ENCODE measurements at places on chromosomes 6 and 20.

DNA sequence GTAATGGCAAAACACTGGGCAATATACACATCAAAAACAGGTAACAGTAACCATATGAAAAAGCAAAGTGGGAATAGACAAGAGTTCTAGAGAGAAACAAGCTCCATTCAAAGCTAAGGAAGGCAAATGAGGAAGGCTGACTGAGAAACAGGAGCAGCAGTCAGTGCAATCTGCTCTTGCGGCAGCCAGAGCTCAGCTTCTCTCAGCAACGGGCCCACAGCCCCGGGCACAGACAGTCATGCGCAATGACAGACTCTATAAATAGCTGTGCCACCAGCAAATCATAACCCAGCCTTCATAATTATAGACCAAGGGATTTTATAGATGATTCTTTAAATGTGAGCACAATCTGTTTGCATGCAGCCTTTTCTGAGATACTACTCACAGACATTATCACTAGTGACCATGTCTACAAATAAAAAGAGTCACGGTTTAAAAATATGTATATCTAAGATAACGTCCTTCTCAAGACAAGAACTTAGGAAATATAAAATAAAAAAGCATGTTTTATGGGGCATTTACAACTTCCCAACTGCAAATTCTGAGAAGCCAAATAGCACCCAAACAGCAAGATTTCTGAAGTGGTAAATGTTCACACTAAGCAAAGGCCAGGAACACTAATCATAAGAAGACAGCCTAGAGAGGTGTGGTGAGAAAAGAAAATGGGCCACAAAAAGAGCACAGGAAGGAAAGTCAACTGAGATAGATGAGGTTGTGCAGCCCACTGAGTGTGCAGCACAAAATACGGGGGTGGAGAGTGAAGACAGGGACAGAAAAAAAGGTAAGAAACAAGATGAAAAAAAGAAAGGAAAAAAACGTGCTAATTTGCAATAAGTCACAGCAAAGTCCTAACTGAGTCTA is 39.9 kb upstream of the BEND6 start:
- no peak for DNase-seq

DNA sequence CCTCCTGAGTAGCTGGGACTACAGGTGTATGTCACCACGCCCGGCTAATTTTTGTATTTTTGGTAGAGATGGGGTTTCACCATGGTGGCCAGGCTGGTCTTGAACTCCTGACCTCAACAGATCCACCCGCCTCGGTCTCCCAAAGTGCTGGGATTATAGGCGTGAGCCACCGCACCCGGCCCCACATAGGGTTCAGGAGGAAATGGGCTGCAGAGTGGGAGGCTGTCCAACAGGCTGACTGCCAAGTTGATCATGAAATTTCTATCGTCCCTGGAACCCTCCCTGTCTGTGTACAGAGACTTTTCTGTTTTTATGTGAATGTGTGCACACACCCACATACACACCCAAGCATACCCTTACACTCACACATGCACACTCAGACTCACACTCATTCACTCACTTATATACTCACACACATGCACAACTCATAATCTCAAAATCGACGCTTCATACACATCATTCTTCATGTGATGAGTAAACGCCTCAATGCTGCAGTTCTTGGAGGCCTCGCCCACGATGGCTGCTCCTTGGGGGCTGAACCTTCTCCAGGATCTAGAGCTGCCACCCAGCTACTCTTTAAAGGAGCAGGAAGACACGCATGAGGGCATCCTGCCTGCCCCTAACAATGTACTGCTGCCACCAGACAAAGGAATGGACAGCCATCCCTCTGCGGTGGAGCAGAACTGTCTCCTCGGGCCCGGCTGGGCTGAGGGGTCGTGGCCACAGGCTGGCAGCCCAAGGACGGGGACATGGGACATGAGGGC is 35.6 kb downstream of the SUN5 start:
- no peak for DNase-seq

DNA sequence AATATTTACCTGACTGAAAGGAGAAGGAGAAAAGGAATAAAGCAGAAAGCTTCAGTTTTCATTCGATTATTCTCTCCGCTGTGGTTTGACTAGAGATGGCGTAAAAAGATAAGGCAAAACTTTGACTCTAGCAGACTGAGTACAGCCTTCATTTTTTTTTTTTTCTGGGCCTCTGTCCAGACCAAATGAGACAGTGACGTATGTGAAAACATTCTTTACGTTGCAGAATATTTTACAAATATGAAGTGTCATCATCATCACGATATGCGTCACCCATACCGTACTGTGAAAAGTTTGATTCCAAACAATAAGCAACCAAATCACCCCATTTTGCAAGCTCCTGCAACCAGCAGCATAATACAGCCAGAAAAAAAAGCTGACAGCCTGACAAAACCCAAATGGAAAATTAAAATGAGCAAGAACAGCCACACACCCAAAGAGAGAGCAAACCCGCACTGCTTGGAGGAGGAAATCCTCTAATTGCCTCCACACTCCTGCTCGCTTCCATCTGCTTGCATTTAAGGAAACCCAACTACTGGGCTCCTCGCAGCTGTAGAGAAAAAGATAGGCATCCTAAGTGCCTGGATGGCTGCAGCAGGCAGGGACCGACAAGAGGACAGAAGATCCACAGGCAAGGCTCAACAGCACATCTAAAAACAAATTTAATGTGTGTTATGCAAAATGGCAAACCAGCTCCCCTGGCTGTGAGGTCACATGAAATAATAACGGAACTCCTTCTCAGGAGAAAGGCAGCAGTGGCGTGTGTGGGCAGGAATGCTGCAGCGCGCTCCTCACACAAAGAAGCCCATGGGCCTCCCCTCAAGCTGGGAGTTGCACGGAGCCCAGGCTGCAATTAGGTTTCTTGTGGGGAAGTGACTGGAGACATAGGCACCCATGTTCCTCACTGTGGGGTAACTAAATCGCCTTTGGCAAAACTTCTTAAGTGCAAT is 113.1 kb downstream of the FYN start:
- DNase-seq: no peak

- no peak for DNase-seq
Measured at GRCh38 chr6:37620519-37620918, 77.2 kb downstream of the MDGA1 start.

DNA sequence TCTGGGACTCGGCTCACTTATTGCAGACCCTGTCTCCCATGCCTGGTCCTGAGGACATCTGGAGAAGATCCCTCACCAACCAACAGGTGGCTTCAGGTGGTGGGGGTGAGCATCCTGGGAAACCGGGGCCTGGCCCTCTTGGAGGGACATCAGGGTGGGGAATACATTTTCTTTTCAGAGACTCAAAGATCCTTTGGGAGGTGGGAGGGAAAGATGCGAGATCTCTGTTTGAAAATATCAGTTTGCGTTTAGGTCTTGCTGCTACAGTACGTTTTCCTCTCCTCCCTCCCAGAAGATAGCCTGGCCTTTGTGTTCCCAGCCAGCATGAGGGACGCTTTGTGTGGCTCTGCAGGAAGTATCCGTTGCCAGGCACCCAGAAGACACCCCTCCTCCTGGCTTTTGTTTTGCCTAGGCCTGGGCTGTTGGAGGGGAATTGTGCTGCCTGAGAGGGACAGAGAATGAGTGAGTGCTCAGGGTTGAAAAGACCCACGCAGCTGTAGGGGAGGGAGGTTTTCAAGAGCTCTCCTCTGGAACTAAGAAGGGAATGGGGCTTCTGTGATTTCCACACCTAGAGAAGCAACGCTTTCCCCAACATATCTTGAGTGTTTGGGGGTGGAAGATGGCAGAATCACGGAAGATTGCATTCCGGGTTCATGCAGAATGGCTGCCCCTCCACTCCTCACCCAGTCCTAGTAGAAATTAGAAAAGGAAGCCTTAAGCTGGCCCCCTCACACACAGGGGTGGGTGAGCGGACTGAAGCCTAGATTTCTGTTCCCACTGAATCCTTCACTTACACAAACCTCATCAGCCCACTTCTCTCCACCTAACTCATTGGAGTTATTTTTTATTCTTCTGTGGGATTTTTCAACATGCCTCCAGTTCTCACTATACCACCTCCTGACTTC is 22.0 kb upstream of the SLC2A12 start:
- DNase-seq: peak; percentile 84

DNA sequence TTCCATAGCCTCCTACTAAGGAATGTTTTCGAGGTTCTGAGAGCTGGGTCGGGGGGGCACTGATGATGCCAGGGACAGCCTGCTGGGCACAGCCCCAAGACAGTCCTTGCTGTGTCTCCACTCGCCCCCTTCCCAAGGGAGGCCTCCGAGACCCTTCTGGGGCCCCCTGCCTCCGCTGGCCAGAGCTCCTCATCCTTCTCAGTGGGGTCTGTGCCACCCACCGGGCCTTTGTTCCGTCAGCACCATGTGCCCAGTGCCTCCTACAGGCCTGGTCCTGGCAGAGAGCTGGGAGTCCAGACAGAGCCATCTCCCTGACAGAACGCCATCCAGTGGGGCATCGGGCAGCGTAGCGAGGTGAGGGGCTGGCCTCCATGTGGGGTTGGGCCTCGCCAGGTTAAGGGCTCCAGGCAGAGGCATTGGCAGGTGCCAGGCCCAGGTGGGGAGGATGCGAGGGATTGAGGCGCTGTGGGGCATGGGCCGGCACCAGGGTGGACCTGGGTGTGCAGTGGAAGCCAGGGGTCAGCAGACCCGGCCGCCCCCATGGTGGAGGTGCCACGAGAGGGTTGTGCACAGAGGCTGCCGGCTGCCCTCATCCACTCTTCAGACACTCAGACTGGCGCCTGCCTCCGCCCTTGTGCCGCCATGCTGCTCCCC is 13.3 kb downstream of the RBM38 start:
- no peak for DNase-seq

DNA sequence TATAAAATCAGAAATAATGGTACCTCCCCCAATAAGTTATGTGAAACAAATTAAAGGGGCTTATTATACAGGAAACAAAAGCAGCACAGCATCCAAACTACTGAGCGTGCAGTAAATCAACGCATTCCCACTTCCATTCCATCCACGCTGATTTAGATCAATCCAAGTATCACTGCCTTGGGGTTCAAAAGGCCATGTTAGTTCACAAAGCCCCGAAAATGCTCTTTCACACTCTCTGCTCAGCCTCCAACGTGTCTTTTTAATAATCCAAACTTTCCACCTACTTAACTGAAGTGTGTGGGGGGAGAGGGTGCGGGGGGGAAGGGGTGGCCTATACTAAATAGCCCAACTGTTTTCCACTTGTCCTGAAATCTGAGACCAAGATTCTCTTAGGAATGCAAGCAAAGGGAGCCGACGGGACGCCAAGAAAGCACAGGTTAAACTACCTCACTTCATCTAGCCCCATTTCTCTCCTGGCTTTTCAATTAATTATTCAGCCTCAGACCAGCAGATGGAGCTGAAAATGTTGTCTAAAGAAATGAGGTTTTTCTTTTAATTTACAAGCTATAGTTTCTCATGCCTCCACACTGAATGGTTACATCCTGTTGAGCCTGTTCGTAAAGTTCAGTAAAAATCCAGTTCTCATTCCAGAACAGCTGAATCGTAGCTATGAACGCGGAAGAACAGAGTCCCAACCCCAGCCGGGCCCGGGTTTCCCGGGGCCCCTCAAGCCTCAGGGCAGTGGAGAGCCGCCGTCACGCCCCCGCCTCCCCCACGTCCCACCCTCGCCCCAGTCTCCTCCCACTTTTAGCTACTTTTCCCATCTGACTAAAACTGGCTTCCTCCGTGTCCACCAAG is 1.0 kb upstream of the NXT1 start:
- no peak for DNase-seq

GRCh38 chr20:25865715-25866656 is 169.3 kb upstream of the ZNF337 start:
- DNase-seq: no peak

- DNase-seq: no peak
Measured at GRCh38 chr20:54368570-54368969, 106.8 kb upstream of the DOK5 start.

DNA sequence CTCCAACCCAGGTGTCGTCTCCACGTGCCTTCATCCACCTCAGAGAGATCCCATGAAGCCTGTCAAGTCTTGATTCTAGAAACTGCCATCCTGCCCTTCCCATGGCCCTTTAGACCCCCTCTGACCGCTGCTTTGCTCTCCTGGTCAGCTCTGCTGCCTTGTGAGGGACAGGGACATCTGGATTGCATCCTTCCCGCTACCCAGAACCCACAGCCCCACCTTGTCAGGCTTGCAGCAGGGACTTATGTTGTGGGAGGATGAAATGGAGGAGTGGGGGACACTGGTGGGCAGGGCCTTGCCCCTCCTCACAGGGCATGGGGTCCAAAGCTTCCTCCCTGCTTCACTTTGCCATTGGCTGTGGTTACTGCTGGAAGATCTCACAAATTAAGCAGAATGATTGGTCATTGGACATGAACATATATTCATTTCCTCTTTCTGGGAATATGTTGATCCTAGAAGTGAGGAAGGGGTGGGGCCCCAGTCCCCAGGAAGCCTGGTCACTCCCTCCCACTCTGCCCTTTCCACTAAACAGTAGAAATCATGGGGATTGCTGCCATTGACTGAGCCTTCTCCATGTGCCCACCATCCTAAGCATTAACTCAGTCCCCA is 4.5 kb downstream of the GLP1R start:
- DNase-seq: no peak

DNA sequence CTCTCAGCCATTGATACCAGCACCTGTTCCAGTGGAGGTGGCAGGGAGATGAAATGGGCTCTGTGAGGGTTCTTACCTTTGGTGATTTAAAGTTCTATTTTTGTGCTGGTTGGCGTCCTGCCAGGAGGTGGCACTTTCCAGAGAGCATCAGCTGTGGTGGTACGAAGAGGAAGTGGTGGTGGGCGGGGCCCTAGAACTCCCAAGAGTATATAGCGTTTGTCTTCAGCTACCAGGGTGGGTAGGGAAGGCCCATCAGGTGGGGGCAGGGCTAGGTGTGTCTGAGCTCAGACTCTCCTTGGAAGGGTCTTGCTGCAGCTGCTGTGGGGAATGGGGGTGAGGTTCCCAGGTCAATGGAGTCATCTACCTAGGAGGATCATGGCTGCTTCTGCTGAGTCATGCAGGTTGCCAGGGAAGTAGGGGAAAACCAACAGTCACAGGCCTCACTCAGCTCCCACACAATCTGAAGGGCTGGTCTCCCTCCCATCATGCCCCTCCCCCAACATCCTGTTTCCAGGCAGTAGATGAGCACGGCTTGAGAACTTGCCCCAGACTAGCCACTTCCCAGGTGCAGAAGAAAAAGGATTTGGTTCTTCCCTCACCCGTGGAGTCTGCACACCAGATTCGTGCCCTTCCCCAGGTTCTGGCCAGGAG is 46.6 kb downstream of the MOXD1 start:
- no peak for DNase-seq

- DNase-seq: no peak
Measured at GRCh38 chr20:50585678-50586077, 75.5 kb downstream of the PTPN1 start.

GRCh38 chr20:32227306-32227705 is 19.6 kb downstream of the POFUT1 start:
- DNase-seq: no peak

DNA sequence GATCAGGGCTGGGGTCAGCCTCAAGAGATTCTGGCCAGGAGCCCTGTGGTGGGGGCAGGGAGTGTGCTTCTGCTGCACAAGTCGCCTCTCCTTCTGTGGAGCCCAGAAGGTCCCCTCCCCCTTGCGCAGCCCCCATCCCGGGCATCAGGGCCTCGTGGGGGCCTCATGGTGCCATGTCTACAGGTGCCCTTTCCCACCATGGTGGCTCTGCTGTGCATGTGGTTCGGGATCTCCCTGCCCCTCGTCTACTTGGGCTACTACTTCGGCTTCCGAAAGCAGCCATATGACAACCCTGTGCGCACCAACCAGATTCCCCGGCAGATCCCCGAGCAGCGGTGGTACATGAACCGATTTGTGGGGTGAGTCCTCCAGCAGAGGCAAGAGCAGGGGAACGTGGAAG is 48.1 kb downstream of the TM9SF4 start:
- DNase-seq: no peak

GRCh38 chr20:17786221-17786718 is 86.5 kb downstream of the BANF2 start:
- no peak for DNase-seq

GRCh38 chr20:36261389-36262105 is 25.3 kb downstream of the AAR2 start:
- DNase-seq: no peak

All from NT2/D1 (cell line).